Activated gamma-delta T cell treated with Interleukin-2 at 50 U/mL for 16 hours (primary cell): ENCODE measurements at places on chromosomes 7 and 10.

GRCh38 chr7:22393913-22394729 lies 37.2 kb upstream of the RAPGEF5 start:
- DNase-seq: no peak

DNA sequence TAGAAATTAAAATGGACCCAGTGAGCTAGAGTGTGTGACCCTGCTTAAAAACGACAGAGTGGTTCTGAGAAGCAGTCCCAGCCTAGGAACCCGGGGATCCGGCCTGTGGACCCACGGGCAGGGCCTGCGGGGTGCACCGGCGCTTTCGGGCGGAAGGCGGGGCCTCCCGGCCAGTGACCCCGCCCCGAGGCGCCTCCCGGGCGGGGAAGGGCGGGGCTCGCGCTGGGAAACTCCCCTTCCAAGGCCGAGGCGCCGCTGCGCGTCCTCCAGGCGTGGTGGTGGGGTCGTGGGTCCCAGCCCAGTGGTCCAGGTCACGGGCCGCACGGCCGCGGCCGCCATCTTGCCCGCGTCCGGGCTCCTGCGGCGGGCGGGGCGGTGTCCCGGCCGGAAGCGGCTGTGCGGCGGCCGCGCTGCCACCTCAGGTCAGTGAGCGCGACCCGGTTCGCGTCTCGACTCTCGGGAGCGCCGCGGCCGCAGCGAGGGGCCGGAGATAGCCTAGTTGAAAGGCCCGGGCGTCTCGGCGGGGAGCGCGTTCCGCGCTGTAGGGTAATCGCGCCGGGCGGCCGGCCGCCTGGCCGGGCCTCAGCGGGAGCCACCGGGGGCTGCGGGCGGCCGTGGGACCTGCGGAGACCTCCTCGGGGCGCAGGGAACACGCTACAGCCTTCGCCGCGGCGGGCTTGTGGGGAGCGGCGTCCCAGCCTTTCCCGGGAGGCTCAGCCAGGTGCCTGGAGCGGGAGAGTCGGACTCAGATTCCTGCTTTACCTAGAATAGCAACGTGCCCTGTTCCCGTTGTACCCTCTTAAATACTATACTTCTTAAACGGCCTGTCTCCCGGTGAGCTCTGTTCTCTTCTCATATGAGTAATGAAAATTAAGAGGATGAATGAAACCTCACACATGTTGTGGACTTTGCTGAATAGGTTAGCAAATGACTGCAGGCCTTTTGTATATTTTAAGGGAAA lies at the start of gene MIOS:
Gene MIOS, plus strand, starts transcription at position 234 of the 961 bp plus-strand sequence. CDS start 5,592 bp downstream, outside the sequence.
- DNase-seq: peak; percentile 77

DNA sequence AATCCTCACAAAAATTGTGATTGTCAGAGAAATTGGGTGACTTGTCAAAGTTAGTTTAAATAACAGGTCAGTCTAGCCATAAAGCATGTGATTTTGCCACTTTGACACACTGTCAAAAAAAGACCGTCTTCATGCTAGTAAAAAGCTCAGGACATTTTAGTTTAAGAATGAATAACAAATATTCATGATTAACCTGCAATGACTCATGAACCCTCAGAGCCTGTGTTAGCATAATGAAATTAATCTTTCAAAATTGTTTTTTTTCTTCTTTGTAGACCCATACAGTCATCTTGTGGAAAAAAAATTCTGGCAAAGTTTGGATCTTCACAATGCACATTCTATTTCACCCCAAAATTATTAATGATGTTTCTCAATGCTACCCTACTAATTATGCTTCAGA lies 255.2 kb upstream of the POT1 start:
- no peak for DNase-seq

DNA sequence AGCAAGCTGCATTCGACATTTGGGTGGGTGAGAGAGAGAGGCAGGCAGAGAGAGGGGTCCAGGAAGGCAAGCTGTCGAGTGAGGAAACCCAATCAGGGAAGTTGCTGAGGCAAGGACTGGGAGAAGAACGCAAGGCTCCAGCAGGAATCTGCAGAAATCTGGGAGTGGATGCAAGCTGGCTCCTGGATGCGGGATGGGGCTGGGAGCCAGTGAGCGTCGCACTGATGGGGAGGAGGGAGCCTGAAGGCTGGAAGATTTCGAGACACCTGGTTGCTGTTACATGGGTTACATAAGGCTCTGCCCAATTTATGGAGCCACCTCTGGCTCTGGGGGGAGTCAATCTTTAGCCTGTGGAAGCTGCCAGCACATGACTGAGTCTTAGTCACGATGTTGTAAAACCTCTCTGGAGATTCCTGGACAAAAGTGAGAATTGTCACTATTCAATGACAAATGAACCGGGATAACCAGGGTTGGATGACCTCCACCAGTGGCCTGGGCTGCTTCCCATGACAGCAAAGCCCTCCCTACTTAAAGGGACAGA lies 51.1 kb upstream of the ADRB1 start:
- DNase-seq: no peak

DNA sequence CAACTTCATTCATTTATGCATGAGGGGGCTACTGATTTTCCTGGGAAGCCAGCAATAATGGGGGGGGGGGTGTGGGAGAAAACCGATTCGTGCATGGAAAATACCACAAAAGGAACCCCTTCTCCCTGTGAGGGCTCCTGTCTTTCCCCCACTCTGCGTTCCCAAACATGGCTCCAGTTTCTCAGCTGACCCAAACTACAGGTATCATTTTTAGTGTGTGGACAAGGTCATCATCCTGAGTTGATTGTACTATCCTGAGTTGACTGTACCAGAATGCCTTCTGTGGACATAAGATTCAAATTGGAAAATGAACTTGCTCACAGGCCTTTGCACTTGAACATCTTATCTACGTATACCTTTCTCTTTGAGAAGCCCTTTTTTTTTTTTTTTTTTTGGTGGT lies 49.9 kb downstream of the ZRANB1 start:
- DNase-seq: no peak

- DNase-seq: no peak
Observed at GRCh38 chr7:106282852-106283251, 1.9 kb downstream of the NAMPT start.

DNA sequence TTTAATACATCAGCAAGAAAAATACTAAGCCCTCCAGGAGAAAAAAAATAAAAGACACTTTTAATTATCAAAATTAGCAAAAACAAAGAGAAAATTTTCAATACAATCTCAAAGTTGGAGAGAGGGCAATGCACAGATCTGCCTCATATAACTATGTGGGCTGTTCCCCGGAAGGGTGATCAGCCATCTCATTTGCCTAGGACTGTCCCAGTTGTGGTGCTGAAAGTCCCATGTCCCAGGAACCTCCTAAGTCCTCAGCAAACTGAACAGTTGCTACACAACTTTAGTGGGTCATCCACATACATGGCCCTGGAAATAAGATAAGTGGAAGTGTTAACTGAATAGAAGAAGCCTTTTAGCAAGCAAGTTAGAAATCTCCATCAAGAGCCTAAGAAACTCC lies 14.4 kb downstream of the CFAP70 start:
- DNase-seq: no peak

DNA sequence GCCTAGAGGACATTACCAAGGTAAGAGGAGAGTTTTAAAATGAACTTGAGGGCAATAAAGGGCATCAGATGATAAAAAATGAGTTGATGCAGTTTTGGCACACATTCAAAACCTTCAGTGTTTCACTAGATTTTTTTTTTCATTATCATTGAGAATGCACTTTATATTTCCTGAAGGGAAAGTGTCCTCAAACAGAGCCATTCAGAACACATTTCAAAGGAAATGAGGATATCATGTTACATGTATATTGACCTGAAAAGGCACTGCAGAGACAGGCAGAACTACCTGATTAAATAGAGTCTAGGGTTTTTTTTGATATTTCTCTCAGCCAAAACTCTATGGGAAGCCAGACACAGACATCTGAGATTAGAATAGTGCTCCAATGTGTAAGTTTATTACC lies 454.0 kb downstream of the NEBL start:
- DNase-seq: no peak

GRCh38 chr7:34067005-34067778 lies 161.9 kb downstream of the BMPER start:
- no peak for DNase-seq

DNA sequence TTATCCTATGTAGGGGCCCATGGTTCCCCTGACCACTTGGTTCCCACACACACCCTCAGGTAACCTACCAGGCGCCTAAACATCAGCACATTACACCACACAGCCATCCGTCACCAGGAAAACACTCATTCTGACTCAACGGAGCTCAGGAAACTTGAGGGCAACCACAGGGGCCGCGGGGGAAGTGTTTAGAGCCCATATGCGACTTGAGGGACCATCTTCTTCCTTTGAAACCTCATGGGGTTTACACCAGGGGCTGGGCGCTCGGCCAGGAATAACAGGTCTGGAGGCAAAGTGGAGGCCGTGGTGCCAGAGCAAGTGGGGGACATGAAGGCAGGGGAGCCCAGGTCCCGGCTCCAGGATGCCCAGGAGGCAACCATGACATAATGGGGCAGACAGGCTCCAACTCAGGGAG lies 1.5 kb downstream of the STX1A start:
- DNase-seq: peak; percentile 77
